ENCODE measurements at places on chromosomes 3 and 15.

GRCh38 chr3:144107923-144108322 is 136.3 kb downstream of the DIPK2A start:
- DNase-seq, result no peak

DNA sequence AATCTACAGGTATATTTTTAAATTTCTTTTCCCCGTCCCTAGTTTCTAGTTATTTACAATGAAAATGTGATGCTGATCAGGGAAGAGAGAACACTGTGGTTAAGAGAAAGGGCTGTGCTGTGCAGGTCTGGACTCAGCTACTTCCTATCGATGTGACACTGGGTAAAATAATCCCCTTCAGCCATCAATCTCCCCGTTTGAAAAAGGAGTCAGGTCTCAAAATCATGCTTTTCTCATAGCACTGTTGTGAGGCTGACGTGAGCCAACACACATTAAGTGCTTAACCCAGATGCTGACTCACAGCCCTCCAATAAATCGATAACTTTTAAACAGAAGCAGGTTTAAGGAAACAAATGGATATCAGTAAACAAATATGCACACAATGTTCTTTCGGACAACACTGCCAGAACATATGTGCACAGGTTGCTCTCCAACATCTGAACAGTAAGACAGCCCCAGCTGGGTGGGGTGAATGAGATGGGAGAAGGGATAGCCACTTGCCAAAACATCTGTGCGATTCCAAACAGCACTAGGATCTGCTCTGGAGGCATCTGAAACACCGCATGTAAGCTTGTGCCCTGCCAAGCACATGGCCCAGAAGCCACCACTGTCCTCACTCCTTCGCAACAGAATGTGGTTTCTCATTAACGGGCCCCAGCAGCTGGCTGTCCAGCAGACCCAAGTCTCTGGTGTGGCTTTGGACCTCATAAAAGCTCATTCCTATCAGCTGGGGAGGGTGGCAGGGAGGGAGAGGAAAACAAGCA is 143.2 kb upstream of the PRICKLE2 start:
- no peak for DNase-seq

GRCh38 chr15:100558771-100559254 is 30.1 kb upstream of the CERS3 start:
- DNase-seq, result no peak

GRCh38 chr3:175477651-175478224 is 618.6 kb downstream of the NAALADL2 start:
- DNase-seq, result no peak

- no peak for DNase-seq
Observed at GRCh38 chr3:46062679-46063078, 35.4 kb upstream of the XCR1 start.

GRCh38 chr15:31427411-31427810 is 100.8 kb downstream of the KLF13 start:
- DNase-seq, result no peak

GRCh38 chr15:62875626-62876021 is 166.9 kb upstream of the TPM1 start:
- no peak for DNase-seq

DNA sequence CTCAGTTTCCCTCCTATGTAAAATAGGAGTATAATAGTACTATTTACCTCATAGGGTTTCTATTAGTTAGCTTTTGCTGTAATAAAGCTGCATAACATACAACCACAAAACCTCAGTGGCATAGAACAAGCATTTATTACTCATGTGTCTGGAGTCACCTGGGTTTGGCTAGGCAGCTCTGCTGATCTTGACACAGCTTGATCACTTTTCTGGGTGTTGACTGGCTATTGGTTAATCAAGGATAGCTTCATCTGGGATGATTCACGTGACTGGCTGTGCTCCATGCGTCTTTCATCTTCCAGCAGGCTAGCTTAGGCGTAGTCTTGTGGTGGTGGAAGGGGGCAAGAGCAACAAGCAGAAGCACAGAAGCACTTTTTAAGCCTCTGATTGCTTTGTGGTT is 112.6 kb downstream of the SQOR start:
- no peak for DNase-seq

All from SK-N-DZ (cell line).